Small intestine (tissue), 16 donors: ENCODE measurements at places on chromosomes 1 and 21.

- H3K4me3 ChIP-seq = no peak overlapping the region
- H3K36me3 ChIP-seq = no peaks in the 10 kb centered on the region
These were observed 487.3 kb upstream of the PTBP2 start for GRCh38 chr1:96234299-96234698.

- no peak overlapping the region for H3K27ac ChIP-seq
- H3K27me3 ChIP-seq = no peaks in the 10 kb centered on the region
- H3K4me3 ChIP-seq = no peak overlapping the region
- no peak for DNase-seq
These were observed 197.5 kb downstream of the ZZZ3 start for GRCh38 chr1:77484926-77485325.

GRCh38 chr1:94125551-94126514 is 4.9 kb upstream of the ABCA4 start:
- H3K4me1 ChIP-seq = peaks cover 4% of the 10 kb centered on the region
- H3K27ac ChIP-seq = no peak overlapping the region
- H3K4me3 ChIP-seq = no peak overlapping the region
- H3K36me3 ChIP-seq = no peaks in the 10 kb centered on the region
- no peaks in the 10 kb centered on the region for H3K27me3 ChIP-seq
- peak; percentile 65 for DNase-seq

- H3K4me3 ChIP-seq = no peak overlapping the region
- no peaks in the 10 kb centered on the region for H3K27me3 ChIP-seq
- H3K27ac ChIP-seq = peak overlapping the region; percentile 22
- peaks cover under 1% of the 10 kb centered on the region for H3K4me1 ChIP-seq
- DNase-seq = peak; percentile 98
These were observed 8.8 kb downstream of the FMO1 start for GRCh38 chr1:171256940-171257606.

- H3K36me3 ChIP-seq = peaks cover 9% of the 10 kb centered on the region
- H3K27ac ChIP-seq = no peak overlapping the region
- H3K27me3 ChIP-seq = no peaks in the 10 kb centered on the region
- H3K4me1 ChIP-seq = no peaks in the 10 kb centered on the region
- no peak for DNase-seq
- no peak overlapping the region for H3K4me3 ChIP-seq
These were observed 91.9 kb downstream of the HUNK start for GRCh38 chr21:31964692-31965091.

DNA sequence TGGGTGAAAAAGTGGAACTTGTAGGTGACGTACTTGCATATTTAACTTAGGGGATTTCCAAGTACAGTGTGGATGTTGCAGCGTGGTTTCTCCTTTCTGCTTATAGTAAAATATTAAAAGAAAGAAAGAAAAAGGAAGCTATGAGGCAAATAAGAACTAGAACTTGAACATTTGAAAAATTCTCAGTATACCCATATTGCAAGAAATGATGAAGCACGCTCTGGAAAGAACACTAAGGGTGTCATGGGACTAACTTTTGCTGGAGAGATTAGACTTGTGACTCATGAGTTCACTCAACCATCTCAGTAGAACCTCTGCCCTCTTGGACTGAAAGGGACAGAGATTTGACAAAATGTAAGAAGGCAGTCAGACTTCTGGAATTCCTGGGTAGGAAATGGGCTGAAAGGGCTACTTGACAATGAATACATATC is 704.5 kb upstream of the ADGRL4 start:
- H3K27me3 ChIP-seq = no peaks in the 10 kb centered on the region
- H3K36me3 ChIP-seq = no peaks in the 10 kb centered on the region
- no peak overlapping the region for H3K27ac ChIP-seq
- no peak overlapping the region for H3K4me3 ChIP-seq
- peak; percentile 38 for DNase-seq

GRCh38 chr1:160207771-160208556 is 2.8 kb downstream of the PEA15 start:
- H3K4me1 ChIP-seq = peaks cover 4% of the 10 kb centered on the region
- peaks cover 48% of the 10 kb centered on the region for H3K36me3 ChIP-seq
- DNase-seq = no peak
- no peaks in the 10 kb centered on the region for H3K27me3 ChIP-seq
- H3K4me3 ChIP-seq = no peak overlapping the region

GRCh38 chr1:212586206-212587015 is 22.1 kb upstream of the ATF3 start:
- peaks cover 15% of the 10 kb centered on the region for H3K27me3 ChIP-seq
- no peak for DNase-seq
- no peaks in the 10 kb centered on the region for H3K36me3 ChIP-seq

- no peaks in the 10 kb centered on the region for H3K27me3 ChIP-seq
- H3K4me1 ChIP-seq = peaks cover 21% of the 10 kb centered on the region
- no peak overlapping the region for H3K4me3 ChIP-seq
- H3K27ac ChIP-seq = peak overlapping the region; percentile 51
- H3K36me3 ChIP-seq = no peaks in the 10 kb centered on the region
These were observed 1.1 kb upstream of the LCK start for GRCh38 chr1:32249831-32250525.

DNA sequence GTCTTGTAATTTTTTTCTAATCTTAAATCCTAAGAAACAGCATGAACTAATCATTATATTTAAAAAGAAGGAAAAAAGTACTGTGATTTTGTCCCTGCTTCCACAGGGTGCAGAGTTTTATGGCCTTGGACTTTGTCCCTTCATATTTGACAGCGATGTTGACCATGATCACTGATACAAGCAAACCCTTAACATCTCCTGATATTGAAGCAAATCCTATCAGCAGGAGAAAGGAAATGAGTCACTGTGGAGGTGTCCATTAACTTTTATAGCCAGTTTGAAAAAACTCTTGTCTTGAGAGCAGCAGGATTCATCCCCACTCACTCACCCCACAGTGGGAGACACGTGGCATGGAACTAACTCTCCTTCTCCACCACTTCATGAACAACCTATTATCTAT is 5.1 kb upstream of the REG4 start:
- peaks cover 43% of the 10 kb centered on the region for H3K4me1 ChIP-seq
- H3K36me3 ChIP-seq = no peaks in the 10 kb centered on the region
- H3K4me3 ChIP-seq = no peak overlapping the region
- H3K27me3 ChIP-seq = no peaks in the 10 kb centered on the region
- peak; percentile 95 for DNase-seq
- no peak overlapping the region for H3K27ac ChIP-seq

DNA sequence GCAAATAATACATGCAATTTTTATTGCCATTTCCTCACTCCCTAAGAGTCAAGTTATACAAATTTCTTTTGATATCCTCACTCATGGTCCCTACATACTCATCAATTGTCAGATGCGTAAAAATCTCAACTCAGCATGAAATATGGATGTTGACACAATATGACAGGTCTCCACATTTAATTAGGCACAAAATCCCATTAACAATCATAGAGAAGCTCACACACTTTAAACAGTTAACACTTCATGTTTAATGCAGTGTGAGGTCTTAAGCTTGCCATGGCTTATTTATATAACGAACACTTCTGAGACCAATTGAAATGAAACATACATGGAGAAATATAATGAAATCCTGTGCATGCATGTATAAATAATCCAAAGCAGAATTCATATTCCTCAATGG is 58.6 kb downstream of the GREM2 start:
- DNase-seq = no peak
- no peaks in the 10 kb centered on the region for H3K27me3 ChIP-seq
- no peaks in the 10 kb centered on the region for H3K36me3 ChIP-seq
- H3K4me1 ChIP-seq = no peaks in the 10 kb centered on the region
- no peak overlapping the region for H3K27ac ChIP-seq
- H3K4me3 ChIP-seq = no peak overlapping the region

DNA sequence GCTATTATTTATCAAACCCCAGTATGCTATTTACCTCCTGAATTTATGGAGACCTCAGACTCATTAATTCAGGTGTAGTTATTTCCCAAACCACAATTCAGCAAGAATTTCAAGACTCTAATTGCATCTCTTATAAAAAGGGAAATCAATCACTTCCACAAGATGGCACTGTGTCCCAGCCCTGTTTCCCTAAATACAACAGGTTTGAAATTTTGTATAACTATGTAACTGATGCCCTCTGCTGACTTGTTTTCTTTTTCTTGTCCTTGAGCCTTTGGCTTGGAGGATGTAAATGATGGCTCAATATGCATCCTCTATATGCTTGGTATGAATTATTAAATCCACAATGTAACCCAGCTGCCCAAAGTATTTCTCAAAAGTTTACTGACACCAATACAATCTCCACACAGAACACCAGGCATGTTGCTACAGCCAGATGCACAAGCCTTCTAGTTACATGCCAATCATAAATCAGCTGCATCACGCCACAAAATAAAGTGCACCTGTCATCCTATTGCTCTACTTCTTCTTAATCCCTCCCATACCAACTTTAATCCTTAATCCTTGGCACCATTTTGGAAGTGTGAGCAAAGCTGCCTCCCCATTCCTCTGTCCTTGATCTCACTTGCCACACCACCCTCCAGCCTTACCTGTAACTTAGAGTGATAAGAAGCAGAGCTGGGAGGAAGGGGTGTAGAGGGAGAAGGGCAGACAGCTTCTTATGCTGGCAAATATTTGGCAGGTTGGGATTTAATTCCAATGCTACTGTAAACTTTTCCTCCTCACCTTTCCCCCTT is 9.0 kb downstream of the C1orf105 start:
- H3K4me3 ChIP-seq = no peak overlapping the region
- DNase-seq = peak; percentile 71
- H3K27me3 ChIP-seq = no peaks in the 10 kb centered on the region
- no peaks in the 10 kb centered on the region for H3K4me1 ChIP-seq
- H3K27ac ChIP-seq = no peak overlapping the region

DNA sequence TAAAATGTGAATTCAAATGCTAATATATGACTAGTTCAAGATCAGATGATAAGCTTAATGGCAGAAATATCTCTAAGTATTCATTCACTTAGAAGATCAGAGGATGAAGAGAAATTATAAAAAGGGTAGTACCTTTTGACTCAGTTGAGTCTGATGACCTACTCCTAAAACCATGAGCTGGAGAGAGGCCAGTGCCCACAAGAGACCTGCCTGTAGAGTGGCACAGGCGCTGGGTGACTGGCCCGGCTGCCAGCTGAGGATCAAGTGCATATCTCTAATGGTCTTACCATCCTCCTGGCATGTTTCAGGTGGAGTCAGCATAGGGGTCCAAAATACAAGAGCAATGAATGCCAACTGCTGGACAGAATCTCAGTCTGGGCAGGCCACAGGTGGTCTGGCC is 14.1 kb downstream of the DDAH1 start:
- no peaks in the 10 kb centered on the region for H3K27me3 ChIP-seq
- DNase-seq = no peak
- H3K4me3 ChIP-seq = no peak overlapping the region
- peaks cover 3% of the 10 kb centered on the region for H3K36me3 ChIP-seq
- peaks cover 2% of the 10 kb centered on the region for H3K4me1 ChIP-seq

DNA sequence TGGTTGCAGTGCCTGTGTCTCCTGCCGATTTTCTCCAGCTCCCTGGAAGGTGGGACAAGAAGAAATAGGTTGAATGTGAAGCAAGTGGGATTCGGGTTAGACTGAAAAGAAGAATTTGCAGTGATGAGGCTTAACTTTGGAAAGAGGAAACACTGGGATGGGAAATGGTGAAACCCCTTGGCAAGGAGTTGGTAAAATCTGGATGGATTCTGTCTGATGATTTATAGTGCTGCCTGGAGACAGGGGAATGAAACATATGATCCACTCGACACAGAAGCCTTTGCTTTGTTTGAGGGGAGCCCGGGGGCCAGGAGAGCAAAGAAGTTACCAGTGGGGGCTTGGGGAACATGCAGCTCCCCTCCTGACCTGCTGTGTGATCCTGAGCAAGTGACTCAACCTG is 67.2 kb downstream of the UBIAD1 start:
- no peak overlapping the region for H3K27ac ChIP-seq
- no peak overlapping the region for H3K4me3 ChIP-seq
- peaks cover 17% of the 10 kb centered on the region for H3K27me3 ChIP-seq
- no peaks in the 10 kb centered on the region for H3K36me3 ChIP-seq

DNA sequence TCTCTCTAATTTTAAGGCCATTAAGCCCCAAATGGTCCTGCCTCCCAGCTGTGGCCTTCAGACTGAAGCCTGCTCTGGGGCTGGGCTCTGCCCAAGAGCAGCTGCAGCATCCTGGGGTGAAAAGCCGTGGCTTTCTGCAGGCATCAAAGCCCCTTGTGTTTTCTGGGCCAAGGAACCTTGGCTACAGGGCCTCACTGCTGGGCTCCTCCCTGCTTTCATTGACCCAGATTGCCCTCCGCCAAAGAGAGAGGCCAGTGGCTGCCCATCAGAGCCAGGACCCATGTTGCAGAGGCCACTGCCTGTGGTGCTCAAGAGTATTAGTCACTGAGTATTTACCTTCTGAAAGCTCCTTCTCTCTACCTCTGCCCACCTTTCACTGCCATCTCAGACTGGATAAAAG is 1.6 kb downstream of the ZNF648 start:
- DNase-seq = no peak
- H3K4me3 ChIP-seq = no peak overlapping the region
- H3K27ac ChIP-seq = no peak overlapping the region

DNA sequence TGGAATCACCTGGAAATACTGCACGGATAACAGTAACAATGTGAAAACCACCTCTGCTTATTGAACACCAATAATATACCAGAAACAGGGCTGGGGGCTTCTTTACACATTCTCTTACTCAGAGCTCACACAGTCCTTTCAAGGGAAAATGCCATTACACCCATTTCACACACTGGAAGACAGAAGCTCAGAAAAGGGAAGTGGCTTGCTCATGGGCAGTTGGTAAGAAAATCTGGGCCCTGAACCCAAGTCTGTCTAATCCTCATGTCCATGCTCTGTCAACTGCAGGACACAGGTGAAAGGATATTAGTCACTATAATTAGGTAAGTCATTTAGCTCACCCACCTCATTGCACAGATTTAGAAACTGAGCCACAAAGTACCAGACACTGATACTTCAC is 18.6 kb downstream of the C8A start:
- H3K36me3 ChIP-seq = no peaks in the 10 kb centered on the region
- H3K4me1 ChIP-seq = peaks cover 5% of the 10 kb centered on the region
- H3K27ac ChIP-seq = no peak overlapping the region
- no peaks in the 10 kb centered on the region for H3K27me3 ChIP-seq

DNA sequence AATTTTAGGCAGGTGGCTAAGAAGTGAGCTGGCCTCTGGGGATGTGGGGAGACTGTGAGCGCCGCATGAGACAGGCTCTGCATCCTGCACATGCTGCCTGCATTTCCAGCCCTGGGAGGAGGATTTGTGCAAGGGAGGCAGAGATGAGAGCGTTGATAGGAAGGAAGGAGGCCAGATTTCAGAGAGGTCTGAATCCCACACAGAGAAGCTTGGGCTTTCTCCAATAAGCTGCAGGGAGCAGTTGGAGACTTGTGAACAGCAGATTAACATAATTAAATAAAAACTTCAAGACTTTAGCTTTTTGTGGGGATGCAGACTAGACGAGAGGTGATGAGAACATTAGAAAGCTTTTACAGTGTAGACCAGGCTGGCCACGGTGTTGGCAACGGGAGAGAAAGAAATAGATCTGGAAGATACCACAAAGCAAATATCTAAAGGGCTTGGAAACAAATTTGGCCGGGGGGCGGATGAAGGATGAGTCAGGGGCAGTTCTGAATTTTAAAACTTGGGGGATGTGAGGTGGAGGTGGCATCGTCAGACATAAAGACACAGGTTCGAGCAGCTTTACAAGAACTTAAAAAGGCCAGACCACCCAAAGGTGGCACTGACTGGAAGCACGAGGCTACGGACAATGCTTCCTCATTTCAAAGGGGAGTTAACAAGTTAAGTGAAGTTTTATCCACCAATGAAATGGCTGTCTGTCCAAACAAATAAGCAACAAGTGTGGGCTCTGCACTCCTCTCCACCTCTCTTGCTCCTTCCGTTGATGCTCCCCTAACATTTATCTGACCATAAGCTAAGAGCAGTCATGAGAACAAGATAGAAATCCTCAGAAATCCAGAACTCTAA is 57.0 kb downstream of the HIVEP3 start:
- H3K27ac ChIP-seq = no peak overlapping the region
- no peaks in the 10 kb centered on the region for H3K36me3 ChIP-seq
- peaks cover 18% of the 10 kb centered on the region for H3K27me3 ChIP-seq
- no peaks in the 10 kb centered on the region for H3K4me1 ChIP-seq
- no peak overlapping the region for H3K4me3 ChIP-seq
- DNase-seq = no peak
